ENCODE measurements at places on chromosomes 7 and 10.

DNA sequence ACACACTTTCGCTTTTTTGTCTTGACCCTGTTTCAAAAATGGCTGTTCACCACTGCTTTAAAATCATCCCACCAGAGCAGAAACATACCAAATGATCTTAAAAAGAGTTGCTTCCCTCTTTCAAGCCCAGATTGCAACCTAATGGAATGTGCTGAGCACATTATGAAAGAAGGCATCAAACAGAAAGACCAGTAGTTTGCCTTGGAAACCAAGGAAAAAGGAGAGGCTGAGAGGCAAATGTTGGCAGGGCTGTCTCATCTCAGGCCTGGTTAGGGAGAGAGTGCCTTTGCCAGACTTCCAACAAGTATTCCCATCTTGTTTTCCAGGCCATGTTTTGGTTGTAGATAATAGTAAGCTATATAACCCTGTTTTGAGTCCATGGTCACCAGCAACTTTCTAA lies 64.3 kb downstream of the ABCB4 start:
- DNase-seq: no peak

GRCh38 chr10:95480102-95480900 lies 80.9 kb downstream of the SORBS1 start:
- DNase-seq: no peak

DNA sequence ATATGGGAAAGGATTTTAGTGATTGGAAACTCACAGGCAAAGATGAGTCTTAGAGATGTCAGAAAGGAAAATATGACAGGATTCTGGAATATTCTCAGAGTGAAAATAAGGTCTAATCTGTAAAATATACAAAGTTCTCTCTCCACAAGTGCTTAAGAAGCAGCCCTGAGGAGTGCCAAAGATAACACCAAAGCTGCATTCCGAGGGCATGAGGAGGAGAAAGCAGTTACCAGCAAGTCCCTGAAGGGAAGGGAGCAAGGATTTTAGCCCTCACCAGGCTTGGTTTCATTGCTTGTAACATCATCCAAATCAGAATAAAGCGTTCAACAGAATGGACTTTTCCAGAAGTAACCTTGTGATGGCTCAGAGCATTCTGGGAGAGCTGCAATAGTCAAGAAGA lies 31.4 kb upstream of the DLX6 start:
- DNase-seq: no peak

- DNase-seq: no peak
These were observed 19.2 kb upstream of the IKZF1 start for GRCh38 chr7:50285269-50285668.

- no peak for DNase-seq
These were observed 762 bp upstream of the SEMA3E start for GRCh38 chr7:83649701-83650100.

DNA sequence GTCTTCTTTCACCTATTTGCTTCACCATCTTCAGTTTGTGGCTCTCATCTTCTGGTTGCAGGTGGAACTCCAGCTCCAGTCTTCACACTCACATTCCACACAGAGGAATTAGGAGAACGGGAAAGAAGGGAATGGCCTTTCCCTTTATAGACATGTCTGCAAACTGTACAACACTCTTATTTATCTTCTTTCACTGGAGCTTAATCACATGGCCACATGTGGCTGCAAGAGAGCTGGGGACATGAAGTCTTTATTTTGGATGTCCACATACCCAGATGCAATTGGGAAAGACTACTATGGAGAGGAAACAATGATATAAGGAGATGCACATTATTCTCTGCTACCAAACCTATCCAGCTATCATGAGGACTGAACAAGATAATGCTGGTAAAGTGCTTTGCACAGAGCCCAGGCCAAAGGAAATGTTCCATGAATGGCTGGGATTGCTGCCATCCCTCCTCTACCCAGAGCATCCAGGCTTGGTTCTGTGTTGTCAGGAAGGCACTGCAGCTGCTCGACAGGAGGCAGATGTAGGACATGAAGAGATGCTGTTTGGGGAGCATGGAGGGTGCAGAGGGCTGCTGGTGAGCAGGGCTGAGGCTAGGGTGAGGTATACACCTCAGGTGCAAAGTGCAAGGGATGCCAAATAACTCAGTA lies 183.8 kb upstream of the TBX20 start:
- no peak for DNase-seq

DNA sequence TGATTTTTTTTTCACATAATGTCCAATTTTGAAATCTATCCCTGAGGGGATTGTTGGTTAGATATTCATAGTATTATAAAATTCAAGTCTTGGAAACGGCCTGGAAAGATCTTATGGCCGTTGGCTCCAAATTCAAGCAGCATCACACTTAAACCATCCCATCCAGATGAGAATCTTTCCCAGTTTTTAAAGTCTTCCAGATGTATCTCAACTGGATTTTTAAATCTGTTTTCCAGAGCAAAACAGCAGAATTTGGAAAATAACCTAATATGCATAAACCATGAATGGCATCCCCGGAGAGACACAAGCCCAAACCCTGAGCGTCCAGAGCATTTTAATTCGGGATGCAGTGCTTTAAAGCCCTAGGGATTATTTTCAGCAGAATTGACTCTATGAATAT lies 208.2 kb upstream of the PRKCQ start:
- no peak for DNase-seq

- no peak for DNase-seq
These were observed 969 bp downstream of the SLC35G1 start for GRCh38 chr10:93894516-93895378.

- DNase-seq: no peak
These were observed 82.1 kb downstream of the MTERF1 start for GRCh38 chr7:91798425-91798824.

DNA sequence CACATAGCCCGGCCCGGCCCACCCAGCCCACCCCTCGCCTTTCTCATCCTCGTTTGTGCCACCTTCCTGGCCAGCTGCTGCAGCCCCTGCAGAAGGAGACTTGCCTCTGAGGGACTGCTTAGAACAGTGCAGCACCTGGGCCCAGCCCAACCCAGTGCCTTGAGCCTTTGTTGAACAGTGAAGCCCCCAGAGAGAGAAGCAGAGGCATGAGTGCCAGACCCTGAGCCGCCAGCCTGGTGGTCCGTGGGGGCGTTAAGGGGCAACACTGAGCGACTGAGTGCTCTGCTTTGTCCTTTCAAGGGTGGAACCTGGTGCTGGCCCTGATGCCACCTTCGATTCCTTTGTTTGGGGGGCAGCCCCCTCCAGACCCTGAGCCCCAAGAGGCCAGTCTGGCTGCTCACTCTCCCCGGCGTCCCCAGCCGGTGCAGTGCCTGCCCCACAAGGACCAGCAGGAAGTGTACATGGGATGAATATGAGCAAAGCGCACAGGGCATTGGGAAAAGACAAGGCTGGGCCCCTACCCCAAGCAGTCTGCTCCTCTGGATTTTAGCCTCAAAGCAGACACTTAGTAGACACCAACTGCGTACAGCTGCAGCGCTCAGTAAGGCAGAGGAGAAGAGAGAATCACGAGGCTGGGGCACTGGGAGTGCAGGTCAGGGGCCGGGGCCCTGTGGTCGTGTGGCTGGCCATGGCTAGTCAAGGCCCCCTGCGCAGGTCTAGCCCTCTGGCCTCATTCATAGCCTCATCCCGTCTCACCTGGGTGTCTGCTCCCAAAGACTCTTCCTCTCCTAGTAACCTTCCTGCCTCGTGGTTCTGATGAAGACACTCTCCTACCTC lies 95.9 kb downstream of the RGS10 start:
- no peak for DNase-seq

- DNase-seq: no peak
These were observed 104.2 kb downstream of the ARID5B start for GRCh38 chr10:62005687-62006086.

DNA sequence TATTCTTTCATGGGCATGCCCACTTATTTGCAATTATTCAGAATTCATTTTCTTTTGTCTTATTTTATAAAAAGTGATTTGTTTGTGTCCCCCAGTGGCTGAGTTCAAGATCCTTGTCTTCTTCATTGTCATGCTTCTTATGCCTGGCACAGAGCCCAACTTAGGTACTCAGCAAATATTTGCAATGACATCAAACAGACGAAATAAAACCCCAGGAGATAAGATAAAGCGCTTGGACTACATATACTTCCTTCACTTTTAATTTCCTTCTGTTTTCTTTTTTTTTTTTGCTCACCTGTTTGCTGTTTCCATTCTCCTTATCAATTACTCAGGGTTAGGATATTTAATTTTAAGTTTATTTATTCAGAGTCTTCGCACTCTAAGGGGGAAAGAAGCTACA lies 225.0 kb downstream of the SDHAF3 start:
- DNase-seq: no peak

DNA sequence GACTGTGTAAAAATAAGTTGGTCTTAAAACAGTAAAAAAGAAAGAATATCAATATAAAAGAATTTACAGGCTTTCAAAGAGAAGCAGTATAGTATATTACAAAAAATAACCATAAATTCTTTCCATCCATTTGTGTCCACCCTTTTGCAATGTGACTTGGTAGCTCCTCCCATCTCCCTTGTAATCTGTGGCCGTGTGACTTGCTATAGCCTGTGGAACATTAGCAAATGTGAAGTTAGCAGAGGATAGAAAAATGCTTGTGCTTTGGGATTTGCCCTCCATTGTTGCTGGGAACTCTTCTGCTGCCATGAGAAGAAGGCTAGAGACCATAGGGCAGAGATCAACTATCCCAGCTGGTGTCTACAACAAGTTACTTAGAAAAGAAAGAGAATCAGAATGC lies 30.2 kb downstream of the KLHL7 start:
- no peak for DNase-seq

DNA sequence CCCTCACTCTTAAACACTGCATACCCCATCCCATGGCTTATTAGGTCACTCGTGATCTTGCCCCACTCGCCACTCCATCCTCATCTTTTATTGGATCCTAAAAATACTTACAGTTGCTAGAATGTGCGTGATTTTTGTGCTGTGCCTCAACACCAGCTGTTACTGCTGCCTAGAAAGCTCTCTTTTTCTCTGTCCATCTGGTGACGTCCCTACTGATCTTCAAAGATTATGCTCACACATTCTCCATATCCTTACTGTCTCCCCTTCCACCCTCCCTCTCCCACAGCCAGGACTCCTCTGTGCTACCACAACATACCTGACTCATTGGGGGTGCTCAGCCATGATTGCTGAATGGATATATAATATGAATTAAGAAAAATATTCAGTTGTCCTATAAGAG lies 42.0 kb downstream of the CDK6 start:
- no peak for DNase-seq

DNA sequence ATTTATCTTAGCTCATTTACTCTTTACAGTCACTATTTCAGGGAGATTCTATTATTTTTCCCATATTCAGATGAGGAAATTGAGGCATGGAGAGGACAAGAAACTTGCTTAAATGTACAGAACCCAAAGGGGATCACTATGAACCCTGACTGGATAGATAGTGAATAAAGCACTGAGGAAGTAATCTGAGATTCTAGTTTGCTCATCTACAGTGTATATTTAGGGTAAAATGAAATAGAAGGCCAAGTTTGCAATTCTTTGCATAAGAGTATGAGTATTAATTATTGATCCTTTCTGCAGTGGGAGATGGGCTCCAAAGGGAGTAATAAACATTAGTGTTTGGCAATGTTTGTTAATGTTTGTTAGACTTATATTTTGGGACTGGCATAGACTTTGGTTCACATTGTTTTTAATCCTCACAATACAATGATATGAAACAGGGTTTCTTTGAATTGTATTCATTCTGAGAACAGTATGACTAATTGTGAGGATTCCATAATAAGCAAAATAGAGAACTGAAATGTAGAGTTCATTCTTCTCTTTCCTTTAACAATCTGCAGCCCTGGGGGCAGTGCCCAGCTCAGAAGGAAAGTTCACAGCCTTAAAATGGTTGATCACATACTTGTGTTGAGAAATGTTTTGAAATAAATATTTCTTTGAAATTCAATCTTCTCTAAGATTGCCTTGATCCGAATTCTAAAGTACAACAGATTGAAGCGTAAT lies 131.0 kb upstream of the ZNF804B start:
- no peak for DNase-seq

GRCh38 chr10:101859530-101859929 lies 15.9 kb upstream of the KCNIP2 start:
- no peak for DNase-seq

DNA sequence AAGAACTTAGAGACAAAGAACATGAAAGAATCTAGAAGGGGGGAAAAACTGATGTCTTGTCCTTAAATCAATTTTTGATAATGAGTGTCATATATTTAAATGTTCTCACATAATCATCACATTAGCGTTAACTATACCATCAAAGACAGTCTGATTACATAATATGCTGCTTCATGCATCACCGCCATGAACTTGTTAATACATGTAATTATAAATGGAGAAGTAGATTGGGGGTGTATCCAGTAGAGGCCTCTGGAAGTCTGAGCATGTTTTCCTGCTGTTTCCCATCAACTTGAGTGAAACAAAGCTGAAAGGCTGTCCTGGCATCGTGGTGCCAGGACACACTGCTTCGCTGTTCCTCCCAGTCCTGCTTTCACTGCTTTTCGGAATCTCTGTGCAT lies 48.2 kb downstream of the PRLHR start:
- no peak for DNase-seq

GRCh38 chr7:96122746-96123145 lies 199.2 kb downstream of the SLC25A13 start:
- no peak for DNase-seq

GRCh38 chr7:44534501-44534900 lies 6.6 kb downstream of the NPC1L1 start:
- DNase-seq: no peak

DNA sequence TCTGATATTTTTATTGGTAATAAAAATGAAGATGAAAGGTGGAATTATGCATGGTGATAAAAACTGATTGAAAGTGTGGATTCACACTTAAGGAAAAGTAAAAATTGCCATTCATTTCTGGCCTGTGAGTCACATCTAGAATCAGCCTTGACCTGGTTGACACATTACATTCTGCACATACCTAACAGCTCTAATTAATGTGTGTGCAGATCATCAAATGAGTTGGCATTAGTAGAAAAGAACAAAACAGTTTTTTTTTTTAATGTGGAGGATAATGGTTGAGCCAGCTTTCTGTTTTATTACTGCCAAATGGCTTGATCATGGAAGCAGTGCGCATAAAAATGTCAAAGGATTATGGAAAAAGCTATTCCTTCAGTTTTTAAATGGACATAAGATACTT lies 142.6 kb upstream of the TMEM196 start:
- no peak for DNase-seq

DNA sequence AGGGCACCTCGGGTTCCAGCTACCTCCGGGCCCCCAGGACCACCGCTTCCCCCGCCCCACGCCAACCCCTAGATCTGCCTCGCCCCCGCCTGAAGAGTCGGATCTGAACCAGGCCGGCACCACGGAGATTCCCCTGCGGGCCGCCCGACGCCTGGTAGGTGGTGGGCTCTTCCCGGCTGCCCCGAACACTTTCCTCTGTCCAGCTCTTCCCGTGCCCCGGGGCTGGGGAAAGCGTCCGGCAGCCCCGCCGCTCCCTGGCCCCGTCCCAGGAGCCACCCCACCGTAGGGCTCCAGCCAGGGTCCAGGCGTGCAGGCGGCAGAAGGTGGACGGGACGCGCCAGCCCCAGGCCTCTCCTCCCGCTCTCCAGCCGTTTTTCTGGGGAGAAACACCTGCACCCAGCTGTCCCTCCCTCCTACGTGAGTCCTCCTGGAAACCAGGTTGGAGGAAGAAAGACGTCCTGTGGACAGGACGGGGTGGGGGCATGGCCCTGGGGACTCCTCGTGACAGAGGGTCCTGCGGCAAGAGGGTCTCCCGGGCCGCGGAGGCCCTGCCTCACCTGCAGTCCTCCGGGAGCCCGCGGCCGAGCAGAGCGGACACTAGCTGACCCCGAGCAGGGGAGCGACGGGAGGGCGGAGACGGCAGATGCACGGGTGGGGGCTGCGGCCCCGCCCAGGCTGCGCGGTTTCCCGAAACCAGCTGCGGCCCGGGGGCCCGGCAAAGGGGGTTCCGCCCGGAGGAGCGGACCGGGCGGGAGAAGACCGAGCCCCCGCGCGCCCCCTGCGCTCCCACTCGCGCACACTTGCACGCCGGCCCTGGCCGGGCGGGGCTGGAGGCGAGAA lies at the start of gene TMEM176B:
TMEM176B (minus strand) TSS at position 624 of the 840 bp plus-strand sequence. CDS start 3,795 bp downstream, outside the sequence.
- no peak for DNase-seq

Data from dorsolateral prefrontal cortex (tissue), 122 donors.